Daoy (cell line): ENCODE measurements at places on chromosomes 2 and 18. TPM values are rescaled to one million over a fixed set of nuclear protein-coding genes. Genes with fewer than 3 reads are reported as not detected.

Gene SAG
- not detected in 2 replicates for total RNA-seq

Gene ESPNL
- 0.40 and 0.54 TPM in 2 replicates for total RNA-seq

DNA sequence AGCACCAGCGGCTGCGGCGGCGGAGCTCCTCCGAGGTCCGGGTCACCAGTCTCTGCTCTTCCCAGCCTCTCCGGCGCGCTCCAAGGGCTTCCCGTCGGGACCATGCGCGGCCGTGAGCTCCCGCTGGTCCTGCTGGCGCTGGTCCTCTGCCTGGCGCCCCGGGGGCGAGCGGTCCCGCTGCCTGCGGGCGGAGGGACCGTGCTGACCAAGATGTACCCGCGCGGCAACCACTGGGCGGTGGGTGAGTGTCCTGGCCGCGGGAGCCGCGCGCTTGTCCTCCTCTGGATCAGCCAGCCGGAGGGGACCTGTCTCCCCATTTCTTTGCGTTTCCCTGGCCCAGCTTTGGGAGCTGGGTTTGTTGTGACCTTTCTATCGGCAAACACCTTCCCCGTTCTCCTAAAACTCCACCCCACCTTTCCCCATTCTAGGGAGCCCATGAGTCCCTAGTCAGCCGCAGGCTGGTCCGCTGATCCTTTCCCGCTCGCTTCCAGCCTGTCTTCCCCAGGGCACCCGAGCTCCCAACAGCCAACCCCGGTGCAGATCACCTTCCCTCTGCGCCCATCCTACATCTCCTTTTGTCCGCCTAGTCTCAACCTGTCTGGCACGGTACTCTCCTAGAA lies 316 bp downstream of the GRP start:
- peak; percentile 11 for DNase-seq

Gene PIEZO2
- 2.1 and 2.2 TPM in 2 replicates for total RNA-seq

Gene CNRIP1
- total RNA-seq, result 26.1 and 28.9 TPM in 2 replicates

Gene CREG2
- total RNA-seq, result 0.74 and 2.0 TPM in 2 replicates
